ENCODE measurements at places on chromosomes 4 and X. TPM values are rescaled to one million over a fixed set of nuclear protein-coding genes. Genes with fewer than 3 reads are reported as not detected.

C4orf36 gene
- 0.94 TPM for polyA plus RNA-seq

FOXP3 gene
- 0.79 TPM for polyA plus RNA-seq

WFS1 gene
- polyA plus RNA-seq, result 25.9 TPM

DNA sequence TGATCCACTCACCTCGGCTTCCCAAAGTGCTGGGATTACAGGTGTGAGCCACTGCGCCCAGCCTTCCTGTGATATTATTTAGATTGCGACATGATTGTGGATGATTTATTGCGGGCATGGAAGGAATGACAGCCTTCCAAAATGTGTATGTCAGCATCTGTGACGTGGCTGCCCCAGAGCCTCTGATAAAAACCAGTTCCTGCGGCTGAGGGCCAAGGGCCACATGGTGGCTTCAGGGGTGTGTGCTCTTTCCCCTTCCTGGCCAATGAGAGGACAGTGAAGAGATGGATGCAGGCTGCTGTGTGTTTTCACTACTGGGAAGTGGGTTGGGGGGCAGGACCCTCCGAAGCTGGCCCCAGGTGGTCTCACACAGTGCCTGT lies 57.4 kb upstream of the HGFAC start:
- DNase-seq, result no peak

GRCh38 chrX:39650768-39651347 lies 446.9 kb downstream of the BCOR start:
- DNase-seq, result no peak
